ENCODE measurements at places on chromosomes 13 and 19.

- DNase-seq, result no peak
Observed at GRCh38 chr19:45475537-45476291, 7.9 kb downstream of the FOSB start.

GRCh38 chr19:31319465-31319864 is 29.8 kb downstream of the TSHZ3 start:
- no peak for DNase-seq

- DNase-seq, result no peak
Observed at GRCh38 chr13:50552424-50552966, 291.0 kb downstream of the DLEU7 start.

DNA sequence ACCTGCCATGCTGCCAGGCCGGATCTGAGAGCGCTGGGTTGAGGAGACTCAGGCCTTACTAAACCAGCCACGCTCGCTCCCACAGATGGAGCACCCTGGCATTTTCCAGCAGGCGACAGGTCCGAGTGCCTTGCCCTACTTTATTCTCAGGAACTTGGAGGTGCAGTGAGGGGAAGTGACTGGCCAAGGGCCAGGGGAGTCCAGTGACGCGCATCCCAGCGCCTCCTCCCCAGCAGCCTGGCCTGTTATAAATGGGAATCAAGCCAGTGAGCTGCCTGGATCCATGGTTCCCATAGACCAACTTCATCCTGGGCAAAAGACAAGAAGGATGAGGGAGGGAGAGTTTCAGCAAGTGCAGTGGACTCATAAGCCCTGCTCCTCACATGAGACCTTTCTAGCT is 35.5 kb downstream of the TMED1 start:
- DNase-seq, result peak; percentile 25

- DNase-seq, result no peak
Observed at GRCh38 chr19:44539236-44539826, 9.9 kb upstream of the CEACAM20 start.

GRCh38 chr13:24253520-24254145 is 55.7 kb upstream of the C1QTNF9 start:
- DNase-seq, result no peak

DNA sequence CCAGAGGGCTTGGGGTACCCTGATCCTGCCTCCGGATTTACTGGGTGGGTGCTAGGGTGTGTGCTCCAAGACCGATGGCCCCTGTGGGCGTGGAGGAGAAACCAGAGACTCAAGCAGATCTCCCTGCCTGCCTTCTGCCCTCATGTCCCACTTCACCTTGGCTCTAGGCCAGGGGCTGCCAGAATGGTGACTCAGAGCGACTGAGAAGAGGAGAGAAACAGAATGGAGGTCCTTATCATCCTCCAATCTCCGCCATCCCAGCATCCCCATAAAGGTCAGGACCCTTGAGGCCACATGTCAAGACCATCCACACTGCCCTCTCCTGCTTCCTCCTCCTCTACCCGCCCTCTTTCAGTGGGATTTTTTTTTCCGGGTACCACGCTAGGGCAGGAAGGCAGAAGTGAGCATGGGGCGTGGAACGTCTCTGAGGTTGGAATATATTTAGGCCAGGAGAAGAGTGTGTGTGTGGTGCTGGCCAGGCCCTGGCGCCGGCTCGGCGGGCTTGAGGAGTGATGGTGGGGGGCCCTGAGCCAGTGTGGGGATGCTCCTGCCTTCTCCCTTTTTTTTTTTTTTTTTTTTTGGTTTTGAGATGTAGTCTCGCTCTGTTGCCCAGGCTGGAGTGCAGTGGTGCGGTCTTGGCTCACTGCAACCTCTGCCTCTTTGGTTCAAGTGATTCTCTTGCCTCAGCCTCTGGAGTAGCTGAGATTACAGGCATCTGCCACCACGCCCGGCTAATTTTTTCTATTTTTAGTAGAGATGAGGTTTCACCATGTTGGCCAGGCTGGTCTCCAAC is 22.3 kb downstream of the IER2 start:
- peak; percentile 32 for DNase-seq

DNA sequence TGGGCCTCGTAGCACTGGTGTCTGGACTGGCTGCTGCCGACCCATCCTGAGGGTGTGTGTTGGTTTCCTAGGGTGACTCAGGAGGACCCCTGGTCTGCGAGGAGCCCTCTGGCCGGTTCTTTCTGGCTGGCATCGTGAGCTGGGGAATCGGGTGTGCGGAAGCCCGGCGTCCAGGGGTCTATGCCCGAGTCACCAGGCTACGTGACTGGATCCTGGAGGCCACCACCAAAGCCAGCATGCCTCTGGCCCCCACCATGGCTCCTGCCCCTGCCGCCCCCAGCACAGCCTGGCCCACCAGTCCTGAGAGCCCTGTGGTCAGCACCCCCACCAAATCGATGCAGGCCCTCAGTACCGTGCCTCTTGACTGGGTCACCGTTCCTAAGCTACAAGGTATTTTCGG is 13.8 kb downstream of the TIMM13 start:
- DNase-seq, result no peak

- no peak for DNase-seq
Observed at GRCh38 chr19:2270157-2270422, 11.9 kb downstream of the PEAK3 start.

DNA sequence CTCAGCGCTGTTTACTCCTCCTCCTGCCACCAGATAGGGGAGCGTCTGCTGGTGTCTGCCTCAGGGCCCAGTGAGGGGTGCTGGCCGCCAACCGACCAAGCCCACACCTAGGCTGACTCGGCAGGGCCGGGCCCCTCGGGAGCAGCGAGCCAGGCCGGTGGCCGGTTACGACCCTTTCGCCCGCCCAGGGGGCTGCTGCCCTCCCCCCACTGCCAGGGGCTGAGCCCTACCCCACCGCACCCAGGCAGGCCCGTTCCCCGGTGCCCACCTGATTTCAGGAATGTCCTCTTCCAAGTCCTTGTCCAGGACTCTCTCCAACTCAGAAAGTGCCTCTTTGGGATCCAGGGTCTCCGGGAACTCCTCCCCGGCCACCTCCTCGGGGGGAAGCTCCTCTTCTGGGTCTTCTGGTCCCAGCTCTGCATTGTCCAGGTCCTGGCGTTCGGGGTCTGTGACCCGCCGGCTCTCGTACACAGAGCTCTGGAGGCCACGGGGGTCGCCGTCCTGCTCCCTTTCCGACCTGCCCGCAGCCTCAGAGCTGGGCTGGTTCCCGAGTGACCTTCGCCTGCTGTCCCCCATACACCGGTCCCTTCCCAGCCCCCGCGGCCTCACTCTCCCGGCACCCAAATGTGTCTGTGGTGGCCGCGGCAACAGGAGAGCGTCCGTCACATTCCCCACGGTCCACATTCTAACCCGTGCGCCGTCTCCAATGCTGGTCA is 31.0 kb upstream of the MIER2 start:
- DNase-seq, result no peak

- no peak for DNase-seq
Observed at GRCh38 chr13:29379281-29379680, 216.2 kb downstream of the SLC7A1 start.

DNA sequence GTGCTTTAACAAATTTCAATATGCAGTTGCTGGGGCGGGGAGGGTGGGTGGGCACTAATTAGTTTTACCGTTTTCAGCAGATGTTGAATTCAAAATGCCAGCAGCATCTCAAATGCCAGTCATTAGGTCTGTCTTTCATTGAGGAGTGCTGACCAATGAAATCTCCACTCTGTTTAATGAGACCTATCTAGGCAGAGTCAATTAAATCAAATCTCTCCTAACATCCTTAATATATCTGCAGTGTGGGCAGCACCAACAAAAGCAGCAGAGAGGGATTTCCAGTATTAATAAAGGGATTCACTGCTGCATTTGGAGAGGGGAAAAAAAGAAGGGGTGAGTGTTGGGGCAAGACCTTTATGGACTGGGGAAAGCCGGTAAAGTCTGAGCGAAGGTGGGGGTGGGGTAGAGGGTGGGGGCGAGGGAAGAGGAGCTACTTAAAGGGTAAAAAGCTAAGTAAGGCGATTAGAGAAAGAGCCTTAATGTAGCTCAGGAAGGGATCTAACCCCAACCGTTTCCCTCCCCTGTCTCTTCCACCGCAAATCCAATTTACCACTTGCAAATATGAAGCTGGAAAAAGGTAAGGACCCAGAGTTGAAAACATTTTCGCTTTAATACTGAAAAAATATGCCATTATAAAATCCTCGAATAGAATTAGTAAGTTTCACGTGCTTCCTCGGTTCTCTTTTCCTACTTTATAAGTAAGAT is 4.5 kb downstream of the SLITRK1 start:
- DNase-seq, result peak; percentile 41

- DNase-seq, result no peak
Observed at GRCh38 chr13:39935155-39935554, 279.7 kb downstream of the COG6 start.

DNA sequence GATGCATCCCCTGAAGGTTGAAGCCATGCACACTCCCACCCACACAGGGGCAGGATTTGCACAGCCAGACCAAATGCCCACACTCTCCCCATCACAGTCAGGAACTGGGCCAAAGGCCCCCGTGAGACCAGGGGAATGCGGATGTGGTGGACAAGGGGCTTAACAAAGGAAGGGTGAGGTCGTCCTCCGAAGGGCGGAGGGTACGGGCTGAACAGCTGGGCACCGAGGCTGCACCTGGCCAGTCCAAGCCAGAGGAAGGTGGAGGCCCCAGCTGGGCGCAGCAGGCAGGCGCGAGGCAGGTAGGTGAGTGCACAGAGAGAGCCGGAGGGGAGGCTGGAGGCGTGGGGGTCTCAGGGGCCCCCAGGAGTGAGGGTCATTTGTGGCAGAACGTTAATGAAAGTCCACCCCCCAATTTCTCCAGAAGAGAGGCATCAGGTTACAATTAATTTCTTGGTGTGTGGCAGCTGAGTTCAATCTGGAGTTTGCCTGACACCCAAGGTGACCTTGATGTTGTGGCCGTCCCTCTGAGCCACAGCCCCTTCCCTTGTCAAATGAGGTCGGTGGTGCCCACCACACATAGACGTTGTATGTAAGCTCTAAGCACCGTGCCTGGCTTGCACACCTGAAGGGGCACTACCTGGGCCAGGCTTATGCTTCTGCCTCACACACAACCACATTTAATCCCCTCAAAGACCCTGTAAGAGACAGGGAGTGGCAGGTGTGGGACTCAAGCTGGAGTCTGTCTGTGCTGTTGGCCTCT is 2.9 kb downstream of the KLK15 start:
- no peak for DNase-seq

- no peak for DNase-seq
Observed at GRCh38 chr19:1274852-1275259, 474 bp upstream of the FAM174C start.

- DNase-seq, result no peak
Observed at GRCh38 chr19:49071860-49072547, 495 bp downstream of the KCNA7 start.

DNA sequence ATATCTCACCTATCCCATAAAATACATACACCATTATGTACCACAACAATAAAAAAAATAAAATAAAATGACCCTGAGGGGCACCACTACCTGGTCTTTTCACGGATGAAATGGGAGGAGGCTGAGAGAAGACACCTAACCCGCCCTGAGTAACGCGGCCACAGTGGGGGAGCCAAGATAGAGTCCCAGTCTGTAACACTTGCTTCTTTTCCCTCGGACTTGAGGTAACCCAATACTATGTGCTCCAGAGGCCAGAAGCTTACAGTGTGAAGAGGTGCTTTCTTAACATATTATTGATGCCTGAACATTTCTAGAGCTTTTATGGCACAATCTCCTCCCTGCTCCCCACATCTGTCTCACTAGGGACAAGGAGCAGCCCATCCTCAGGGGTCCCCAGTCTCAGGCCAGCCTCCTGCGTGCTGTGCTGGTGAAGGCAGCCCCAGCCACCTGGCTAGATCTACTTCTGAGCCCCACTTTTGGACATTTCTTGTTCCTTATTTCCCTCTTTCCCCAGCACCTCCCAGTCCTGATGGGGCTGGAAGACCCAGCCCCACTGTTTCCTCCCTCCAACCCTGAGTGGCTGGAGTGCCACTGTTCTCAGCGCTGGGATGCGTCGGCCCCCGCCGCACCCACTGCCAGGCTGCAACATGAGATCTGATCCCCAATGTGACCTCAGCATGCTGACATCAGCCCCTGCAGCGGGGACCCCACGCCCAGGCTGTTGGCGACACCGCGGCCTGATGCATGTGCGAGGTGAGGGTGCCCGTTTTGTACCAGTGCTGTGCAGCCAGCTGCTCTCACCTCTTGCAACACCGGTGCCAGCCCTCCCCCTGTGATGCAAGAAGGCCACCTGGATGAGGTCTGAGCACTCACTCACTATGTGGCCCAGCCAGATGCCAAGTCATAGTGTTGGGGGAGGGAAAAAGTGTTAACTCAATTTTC is 143.3 kb downstream of the DCLK1 start:
- DNase-seq, result no peak

DNA sequence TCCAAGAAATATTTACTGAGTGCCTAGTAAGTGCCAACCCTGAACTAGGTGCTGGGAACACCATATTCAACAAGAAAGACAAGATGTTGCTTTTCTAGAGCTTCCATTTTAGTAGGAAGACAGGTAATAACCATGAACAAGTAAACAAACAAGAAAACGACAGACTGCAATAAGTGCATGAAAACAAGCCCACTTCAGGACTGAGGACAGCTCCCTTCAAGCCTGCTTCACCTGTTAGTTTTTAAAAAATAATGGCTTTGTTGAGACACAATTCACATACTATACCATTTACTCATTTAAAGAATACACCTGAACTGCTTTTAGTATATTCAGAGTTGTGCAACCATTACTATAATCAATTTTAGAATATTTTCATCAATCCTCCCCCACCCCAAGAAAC is 30.4 kb downstream of the CYP4F22 start:
- DNase-seq, result no peak

DNA sequence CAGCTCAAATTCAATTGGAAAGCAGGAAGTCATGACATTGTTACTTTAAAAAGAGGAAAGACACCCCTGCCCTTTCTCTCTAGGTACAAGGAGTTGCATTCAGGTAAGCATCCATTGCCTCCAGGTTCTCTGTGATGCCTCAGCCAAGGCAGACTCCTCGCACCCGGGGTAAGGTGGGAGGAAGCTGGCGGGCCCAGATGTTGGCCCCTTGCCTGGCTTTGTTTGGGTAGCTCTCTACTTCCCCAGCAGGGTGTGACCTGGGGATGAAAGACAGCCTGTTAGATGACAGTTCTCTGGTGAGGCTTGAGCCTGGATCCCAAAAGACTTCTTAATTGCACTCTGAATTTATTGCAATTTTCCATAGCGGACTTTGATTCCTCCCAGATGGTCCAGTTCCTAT is 25.6 kb downstream of the SHISA2 start:
- DNase-seq, result no peak

GRCh38 chr19:51784922-51785690 is 9.9 kb upstream of the FPR3 start:
- DNase-seq, result peak; percentile 41
